Fibroblast of skin of left biceps (primary cell): ENCODE measurements at places on chromosomes 7 and 10.

DNA sequence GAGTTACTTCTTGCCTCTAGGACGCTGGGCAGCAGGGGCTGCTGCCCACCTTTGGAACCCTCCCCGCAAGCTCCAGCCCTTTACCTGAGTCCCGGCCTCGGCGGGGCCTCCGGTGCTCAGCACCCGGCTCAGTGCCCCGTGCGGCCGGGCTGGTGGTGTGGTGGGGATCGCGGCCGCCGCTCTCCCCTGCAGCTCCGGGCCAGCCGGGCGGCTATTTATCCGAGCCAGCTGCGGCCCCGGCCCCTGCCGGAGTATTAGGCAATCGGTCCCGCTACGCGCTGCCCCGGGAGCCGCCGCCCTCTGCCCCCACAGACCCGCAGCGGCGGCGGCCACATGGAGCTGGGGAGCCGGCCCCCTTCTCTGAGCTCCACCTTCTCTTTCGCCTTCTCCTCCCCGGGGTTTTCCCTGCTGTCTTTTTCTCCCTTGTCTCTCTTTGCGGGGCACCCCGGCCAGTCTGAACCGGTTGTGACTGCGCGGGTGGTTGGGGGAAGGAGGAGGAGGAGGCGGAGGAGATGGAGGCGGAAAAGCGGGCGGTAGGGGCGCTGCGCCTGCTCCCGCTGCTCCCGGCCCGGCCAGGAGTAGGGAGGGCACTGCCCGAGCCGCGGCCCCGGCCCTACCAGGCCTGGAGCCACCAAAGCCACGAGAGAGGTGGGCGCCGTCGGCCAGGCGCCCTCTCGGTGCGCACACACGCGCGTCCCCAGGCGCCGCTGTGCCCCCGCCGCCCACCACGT lies at the start of gene SLC16A9:
TSS of gene SLC16A9 (minus strand) at position 456 of the 731 bp plus-strand sequence. CDS start 25,559 bp downstream, outside the sequence.
- peak; percentile 3 for DNase-seq

DNA sequence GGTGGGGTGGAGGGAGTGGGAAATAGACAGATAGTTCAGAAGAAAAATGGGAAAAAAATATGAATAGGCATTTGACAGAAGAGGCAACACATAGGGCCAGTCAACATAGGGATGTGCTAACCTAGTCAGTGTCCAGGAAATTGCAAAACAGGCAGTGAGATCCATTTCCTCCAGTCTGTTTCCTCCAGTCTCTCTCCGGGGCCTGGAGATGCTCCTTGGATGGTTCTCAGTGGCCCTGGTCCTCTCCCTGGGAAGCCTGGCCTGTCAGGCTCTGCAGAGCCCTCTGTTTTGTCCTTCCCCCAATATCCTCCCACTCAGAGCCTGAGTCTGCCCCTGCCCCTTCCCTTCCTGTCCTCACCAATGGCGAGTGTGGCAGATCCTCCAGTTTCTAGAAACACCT lies 52.6 kb downstream of the SYPL1 start:
- no peak for DNase-seq

DNA sequence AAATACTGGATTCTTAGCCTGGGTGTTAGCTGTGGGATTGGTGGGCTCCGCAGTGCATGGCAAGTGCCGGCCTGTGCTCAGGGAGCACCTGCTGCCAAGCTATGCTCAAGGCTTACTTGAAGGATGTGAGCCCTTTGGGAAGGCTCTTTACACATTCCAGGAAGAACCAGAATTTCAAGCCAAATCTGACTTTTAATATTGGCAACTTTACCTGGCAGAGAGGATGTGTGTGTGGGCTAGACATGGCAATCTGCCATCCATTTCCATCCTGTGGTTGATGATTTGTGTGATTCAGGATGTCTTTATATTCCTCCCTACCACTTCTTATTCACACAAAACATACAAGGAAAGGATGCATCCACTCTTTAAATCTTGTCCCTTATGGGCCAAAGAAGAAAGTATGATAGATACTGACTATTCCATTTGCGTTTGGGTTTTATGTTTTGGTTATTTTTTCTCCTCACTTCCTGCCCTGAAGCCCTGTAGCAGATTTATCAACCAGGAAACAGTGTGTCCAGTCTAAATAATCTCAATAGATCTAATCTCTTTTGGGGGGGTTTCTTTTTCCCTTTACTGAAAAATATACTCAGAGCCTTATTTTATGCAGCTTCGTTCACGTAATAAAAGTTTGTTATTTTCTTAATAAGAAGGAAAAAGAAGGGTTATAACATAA lies 247.1 kb downstream of the COBL start:
- no peak for DNase-seq

DNA sequence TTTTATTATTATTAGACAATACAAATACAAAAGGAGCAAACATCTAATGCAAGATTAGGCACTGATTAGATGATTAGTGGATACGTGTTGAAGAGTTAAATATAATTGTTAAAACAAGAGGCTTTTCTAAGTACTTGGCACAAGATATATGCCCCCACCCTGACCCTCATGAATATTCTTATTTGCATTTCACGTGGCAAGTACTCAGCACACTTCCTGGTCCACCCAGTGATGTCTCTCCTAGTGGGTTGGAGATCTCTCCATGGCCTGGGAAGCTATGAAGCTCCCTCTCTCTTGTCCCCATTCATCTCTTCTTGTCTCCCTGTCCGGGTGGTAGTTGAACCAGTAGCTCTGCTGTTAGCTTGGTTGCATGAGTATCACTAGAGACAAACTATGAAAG lies 375.3 kb downstream of the ADRA2A start:
- no peak for DNase-seq

GRCh38 chr7:22793593-22794462 lies 28.8 kb downstream of the TOMM7 start:
- no peak for DNase-seq

GRCh38 chr7:157662981-157663716 lies 326.3 kb downstream of the DNAJB6 start:
- no peak for DNase-seq

GRCh38 chr10:126140746-126141273 lies 244.4 kb downstream of the FANK1 start:
- no peak for DNase-seq

DNA sequence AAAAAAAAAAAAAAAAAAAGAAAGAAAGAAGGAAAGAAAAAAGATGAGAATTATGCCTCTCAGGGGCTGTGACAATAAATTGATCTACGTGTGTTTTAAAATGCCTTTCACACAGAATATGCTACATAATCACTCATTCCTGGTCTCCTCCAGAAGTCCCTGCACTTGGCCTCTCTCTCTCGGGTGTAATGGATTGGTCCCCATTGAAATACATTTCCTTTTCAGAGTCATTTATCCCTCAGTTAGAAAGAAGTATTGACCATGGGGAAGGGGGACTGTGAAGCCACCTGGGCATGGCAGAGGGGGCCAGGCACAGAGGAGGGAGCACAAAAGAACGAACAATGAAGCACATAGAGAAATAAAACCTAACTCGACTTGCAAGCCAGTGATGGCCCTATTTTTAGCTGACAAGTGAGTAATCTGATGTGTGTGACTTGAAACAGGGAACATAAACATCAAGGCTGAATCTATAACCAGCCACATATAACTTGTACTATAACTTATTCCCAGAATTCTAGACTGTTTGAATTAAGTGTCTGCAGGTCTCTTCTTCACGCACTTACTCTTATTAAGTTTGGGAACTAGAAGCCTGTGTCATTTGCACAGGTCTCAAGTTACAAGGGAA lies 490.8 kb downstream of the KCNMA1 start:
- no peak for DNase-seq

DNA sequence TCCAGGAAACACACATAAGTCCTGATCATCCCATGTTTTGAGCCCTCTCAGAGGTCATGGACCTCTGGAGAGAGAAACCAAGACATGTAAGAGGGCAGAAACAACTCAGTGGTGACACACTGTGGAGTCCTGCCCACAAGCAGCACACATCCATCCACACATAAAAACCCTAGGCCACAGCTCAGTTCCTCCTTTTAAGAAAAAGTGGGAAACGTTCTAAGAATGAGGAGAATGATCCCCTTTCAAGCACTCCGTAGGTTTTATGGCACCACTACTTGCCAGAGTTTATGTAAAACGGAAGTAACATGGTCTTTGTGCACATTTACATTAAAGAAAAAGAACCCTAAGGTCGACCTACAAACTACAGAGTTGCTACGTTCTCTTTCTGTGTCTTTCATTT lies 19.9 kb downstream of the ATAD1 start:
- no peak for DNase-seq

DNA sequence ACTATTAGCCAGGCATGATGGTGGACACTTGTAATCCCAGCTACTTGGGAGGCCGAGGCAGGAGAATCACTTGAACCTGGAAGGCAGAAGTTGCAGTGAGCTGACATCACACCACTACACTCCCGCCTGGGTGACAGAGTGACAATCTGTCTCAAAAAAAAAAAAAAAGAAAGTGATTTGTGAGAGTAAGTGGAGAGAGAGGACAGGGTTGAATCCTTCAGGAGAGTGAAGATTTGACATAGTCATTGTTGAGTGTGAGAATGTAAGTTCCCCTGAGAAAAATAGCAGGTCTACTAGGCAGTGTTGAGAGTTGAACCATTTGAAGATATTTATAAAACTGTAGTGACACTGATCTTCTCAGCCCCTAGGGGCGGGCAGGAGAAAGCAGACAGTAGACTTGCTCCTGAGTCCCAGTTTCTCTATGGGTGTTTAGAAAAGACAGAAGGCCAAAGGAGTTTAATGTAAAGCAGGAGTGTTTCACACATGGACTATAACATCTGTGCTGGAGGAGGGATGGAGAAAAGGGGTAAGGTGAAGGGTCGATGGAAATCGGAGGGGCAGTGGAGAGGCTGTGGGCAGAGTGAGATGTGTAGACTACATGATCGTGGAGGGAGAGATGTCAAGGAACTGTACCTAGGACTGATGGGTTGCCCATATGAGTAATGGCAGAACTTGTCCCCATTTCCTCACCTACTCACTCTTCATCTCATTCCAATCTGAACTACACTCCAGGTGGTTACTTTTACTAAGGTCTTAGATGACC lies 13.7 kb upstream of the LAMB4 start:
- no peak for DNase-seq

DNA sequence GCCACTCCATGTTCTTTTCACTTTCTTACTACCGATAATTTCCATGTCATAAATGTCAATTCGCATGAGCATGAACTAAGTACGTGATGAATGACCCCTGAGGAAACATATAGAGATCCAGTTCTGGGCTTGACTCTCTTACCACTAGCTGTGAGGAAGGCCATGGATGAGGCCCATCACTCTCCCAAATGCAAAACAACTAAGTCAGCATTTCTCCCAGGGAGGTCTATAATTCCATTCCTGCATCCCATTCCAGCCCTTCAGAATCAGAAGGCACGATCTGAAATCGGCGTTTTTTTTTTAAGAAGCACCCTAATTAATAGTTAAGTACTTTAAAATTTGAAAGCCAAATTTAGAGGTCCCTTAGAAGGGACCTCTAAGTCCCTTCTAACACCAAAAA lies 116.5 kb downstream of the CABCOCO1 start:
- DNase-seq, result no peak

- no peak for DNase-seq
These were observed 97.8 kb upstream of the COL1A2 start for GRCh38 chr7:94296881-94297280.

DNA sequence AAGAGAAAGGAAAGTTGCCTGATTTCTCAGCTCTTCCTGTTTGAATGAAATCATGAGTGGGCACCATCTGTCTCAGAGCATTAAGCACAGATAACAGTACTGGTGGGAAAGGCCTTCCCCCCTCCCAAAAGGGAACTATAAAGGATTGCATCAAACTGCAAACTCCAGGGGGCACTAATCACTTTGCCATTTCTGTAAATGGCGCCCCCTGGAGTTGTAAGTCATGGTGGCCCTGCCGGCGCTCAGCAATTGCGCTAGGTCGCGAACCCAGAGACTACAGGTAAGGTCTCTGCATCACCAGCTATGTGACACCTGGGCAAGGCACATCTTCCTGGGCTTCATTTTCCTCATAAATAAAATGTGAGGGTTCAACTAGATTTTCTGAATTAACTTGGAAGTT lies 11.1 kb downstream of the LRRC4 start:
- DNase-seq, result no peak

DNA sequence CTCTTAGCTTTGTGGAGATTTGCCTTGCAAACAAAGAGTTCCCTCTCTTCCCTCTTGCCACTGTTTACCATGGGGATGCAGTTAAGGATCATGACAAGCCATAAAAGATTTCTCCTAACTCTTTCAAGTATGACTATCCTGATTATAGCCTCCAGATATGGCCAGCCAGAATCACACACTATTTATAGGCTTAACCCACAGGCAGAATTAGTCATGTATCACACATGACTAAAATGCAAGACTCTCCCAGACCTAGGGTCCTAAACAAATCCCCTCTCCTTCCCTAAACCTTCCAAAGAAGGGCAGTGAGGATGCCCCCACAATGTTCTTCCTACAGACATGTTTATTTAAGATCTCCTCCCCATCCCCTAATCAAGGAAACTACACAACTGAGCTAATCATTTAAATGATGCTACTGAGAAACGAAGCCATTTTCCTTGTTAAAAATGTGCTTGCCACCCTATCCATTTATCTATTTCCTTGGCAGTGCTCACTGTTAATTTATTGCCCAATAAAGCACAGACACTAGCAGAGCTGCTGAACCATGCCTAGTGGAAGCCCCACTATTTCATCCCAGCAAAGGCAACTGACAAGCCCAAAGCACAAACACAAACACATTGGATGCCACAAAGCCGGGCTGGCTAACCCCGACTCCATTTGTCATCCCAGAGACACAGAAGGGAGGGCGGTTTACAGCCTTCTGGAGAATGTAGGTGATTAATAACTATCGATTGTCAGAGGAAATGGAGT lies 363.4 kb downstream of the KCNMA1 start:
- DNase-seq, result no peak

GRCh38 chr10:90096196-90096595 lies 394.8 kb downstream of the KIF20B start:
- no peak for DNase-seq

GRCh38 chr7:1080252-1080920 lies 7.5 kb upstream of the GPER1 start:
- DNase-seq, result no peak

GRCh38 chr7:76310102-76310957 lies 7.9 kb downstream of the HSPB1 start:
- DNase-seq, result no peak

GRCh38 chr7:32357535-32358277 lies 132.5 kb downstream of the LSM5 start:
- no peak for DNase-seq

- DNase-seq, result no peak
These were observed 1.2 kb upstream of the GDI2 start for GRCh38 chr10:5814110-5815107.

DNA sequence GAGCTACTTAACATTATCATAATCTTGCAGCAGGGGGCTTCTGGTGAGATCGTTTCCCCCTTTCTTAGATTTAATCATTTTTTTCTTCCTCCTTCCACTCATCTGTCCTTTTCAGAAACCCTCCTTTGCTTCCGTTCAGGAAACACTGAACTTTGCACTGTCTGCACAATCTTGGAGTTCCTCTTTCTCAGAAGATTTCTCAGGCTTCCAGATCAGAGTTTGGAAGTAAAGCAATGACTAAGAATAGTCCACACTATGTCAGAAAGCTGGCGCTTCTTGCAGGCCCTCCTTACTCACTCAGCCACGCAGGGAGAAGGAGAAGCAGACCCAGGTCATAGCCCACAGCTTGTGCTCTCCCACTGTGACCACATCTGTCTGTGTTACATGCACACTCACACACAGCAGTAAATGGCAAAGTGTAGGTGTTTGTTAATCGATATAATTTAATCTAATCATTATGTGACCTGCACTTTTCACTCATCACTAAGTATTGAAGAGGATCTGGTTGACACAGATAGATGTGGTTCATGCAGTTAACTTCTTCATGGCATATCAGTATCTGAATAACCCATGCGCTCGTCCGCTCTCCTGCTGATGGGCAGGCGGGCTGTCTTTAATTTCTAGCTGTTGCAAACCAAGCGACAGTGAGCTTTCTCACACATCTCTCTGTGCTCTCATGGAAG lies 30.2 kb downstream of the ALOX5 start:
- no peak for DNase-seq
